Glutamatergic neuron (in vitro differentiated cells): ENCODE measurements at places on chromosomes 11 and 22. TPM values are rescaled to one million over a fixed set of nuclear protein-coding genes. Genes with fewer than 3 reads are reported as not detected.
A peak's percentile ranks its signal among the peaks of the same experiment; 100 is the strongest.

Gene HTR3B
- total RNA-seq = not detected

Gene TMA7B
- not detected for total RNA-seq

Gene FGF3
- total RNA-seq = not detected

Gene CDC42BPG
- 2.3 TPM for total RNA-seq

Gene KRTAP5-1
- not detected for total RNA-seq

Gene POU2AF2
- total RNA-seq = not detected

Gene RCOR2
- 286 TPM for total RNA-seq

Gene C11orf97
- not detected for total RNA-seq

Gene SRPRA
- 58.0 TPM for total RNA-seq

GRCh38 chr11:16512198-16512898 is 156.0 kb upstream of the SOX6 start:
- no peak for DNase-seq

GRCh38 chr11:6746086-6746618 is 25.6 kb downstream of the OR2AG2 start:
- DNase-seq = no peak

- DNase-seq = no peak
Observed at GRCh38 chr11:20364341-20364792, 853 bp downstream of the HTATIP2 start.

DNA sequence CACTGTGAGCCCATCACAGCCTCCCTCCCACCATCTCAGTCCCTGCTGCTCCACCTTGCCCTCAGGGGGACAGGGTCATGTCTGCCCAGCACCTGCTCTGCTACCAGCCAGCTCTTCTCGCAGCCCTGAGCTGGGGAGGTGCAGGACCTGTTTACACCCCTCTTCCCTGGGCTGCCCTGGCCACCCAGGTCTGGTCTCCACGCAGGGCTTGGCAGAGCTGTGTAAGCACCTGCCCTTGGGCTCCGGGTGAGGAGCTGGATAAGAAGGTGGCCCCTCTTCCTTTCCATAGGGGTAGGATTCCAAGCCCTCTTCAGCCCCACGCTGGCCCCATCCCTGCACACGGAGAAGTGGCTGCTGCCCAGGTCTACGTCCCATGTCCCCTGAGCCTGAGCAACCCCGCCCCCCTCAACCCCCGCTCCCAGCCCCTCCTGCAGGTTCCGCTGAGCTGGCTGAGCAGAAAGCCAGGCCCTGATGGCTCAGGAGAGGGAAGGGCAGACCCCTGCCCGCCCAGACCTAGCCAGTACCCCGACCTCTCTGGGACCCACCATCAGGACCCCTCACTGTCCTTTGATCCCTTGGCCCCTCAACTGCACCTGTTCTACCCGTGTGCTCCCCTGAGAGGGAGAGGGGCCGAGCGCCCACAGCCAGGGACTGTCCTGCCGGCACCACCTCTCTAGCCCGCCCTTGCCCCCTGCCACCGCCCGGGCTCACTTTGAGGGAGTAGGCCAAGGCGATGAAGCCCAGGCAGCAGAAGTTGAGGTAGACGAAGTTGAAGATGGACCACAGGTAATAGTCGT is 3.2 kb downstream of the IFITM10 start:
- DNase-seq = no peak

GRCh38 chr22:43541462-43542407 is 129.9 kb downstream of the MPPED1 start:
- DNase-seq = no peak

DNA sequence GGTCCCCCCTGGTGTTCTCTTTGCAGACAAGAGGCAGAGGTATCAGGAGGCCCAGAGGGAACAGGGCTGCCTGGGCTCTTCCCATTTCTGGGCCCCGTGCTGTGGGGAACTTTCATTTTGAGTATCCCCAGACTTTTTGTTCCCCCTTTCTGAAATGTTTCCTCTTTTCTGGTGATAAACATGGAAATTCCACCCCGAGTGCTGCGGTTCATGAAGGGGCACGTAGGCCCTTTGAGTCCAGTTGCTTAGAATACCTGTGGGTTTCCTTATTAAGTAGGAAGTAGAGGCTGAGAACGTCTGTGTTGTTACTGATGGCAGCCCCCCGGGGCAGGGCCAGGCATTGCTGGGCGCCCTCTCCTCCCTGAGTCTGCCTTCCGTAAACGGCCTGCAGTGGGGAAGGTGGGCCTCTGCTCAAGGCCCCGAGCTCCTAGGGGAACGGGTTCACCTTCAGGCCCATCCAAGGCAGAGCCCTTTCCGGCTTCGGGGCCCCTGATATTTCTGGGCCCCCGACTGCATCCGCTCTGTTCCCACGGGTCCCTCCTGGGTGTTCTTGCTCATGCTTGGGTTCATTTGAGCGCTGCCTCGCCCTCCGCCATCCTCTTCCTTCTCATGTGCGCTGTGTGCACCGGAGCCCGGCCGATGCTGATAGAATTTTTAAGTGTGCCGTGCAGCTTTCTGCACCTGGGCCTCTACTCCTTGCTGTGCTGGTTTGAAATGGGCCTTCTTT is 12.0 kb downstream of the TBC1D22A start:
- no peak for DNase-seq

- DNase-seq = peak; percentile 72
Observed at GRCh38 chr11:22666688-22667439, 453 bp downstream of the GAS2 start.

GRCh38 chr11:131656179-131656838 is 285.9 kb downstream of the NTM start:
- DNase-seq = no peak

DNA sequence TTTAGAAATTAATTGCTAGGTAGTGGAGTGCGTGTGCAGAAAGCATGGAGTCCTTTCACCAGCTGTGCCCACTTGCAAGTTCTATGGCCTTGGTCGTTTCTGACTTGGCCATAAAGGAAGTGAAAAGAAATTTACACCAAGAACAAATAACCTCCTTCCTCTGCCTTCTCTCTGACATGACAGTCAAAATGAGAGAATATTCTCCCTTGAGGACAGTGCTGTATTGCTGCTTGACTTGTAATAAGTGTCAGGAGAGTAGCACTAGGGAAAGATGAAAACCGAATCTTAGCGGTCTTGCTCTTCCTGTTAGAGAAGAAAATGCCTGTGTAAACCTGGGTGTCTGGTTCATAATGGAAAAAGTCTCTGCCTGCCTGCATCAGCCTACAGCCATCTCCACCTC is 333.1 kb upstream of the RAG2 start:
- no peak for DNase-seq

GRCh38 chr11:116173941-116174911 is 598.6 kb downstream of the BUD13 start:
- DNase-seq = no peak

GRCh38 chr11:66391322-66391721 is 19.8 kb upstream of the SLC29A2 start:
- no peak for DNase-seq

DNA sequence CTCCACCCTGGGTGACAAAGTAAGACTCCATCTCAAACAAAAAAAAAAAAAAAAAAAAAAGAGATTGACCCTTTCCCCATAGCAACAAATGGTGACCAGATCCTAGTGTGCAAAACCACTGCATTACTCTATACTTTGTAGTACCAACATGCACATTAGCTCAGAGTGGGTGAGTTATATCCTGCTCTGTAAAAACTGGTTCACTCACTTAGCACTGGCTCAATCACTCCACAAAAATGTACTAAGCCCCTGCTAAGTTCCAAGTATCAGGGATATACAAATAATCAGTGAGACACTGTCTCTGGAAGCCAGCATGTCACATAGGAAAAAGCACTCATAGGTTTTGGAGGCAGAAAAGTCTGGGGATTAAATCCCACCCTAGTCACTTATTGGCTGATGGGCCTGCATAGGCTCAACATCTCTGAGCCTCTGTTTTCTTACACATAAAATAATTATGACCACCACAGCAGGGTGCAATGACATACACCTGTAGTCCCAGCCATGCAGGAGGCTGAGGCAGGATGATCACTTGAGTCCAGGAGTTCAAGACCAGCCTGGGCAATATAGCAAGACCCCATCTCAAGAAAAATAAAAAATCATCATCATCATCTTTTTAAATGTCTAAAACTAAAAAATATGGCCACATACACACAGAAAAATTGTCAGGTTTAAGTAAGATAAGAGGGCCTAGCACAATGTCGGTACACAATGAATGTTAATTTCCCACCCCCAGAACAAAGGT is 11.9 kb downstream of the FAM168A start:
- no peak for DNase-seq

GRCh38 chr22:31977141-31977841 is 33.0 kb downstream of the YWHAH start:
- DNase-seq = peak; percentile 92

DNA sequence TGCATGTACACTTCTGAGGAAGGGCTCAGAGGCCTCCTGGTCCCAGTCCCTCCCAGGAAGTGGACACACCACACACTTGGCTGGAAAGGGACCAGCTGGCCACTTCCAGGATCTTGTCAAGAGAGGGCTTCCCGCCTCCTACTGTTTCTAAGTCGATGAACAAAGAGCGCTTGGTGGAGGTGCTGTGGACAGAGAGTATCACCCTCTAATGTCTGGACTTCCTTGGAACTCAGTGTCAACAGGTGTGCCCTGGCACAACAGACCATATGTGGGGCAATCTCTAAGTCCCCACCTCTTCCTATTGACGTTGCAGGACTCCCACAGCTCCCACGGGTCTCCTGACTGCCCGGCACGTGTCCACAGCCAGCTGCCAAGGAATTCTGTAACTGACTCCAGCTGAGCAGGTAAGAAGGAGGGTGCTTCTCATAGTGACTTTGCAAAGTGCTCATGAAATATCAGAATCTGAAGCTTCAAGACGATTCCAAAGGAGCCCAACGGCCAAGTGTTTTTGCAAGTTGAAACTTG is 16.1 kb downstream of the POU2AF1 start:
- DNase-seq = no peak

DNA sequence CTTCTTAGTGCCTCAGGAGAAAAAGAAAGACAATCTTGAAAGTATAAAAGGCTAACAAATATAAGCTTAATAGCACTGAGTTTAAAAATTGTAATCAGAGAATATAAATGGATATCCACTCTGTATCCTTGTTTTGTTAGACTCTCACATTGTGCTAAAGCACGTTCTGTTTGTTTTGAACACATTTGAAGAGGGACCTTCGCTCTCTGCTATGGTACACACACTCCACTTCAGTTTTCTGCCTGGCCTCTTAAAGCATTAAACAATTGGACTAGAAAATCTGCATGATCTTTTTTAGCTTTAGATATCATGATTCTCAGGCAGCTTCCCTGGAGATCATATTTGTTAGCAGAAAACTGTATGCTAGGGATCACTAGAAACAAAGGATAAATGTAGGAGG is 40.3 kb upstream of the PGR start:
- no peak for DNase-seq

DNA sequence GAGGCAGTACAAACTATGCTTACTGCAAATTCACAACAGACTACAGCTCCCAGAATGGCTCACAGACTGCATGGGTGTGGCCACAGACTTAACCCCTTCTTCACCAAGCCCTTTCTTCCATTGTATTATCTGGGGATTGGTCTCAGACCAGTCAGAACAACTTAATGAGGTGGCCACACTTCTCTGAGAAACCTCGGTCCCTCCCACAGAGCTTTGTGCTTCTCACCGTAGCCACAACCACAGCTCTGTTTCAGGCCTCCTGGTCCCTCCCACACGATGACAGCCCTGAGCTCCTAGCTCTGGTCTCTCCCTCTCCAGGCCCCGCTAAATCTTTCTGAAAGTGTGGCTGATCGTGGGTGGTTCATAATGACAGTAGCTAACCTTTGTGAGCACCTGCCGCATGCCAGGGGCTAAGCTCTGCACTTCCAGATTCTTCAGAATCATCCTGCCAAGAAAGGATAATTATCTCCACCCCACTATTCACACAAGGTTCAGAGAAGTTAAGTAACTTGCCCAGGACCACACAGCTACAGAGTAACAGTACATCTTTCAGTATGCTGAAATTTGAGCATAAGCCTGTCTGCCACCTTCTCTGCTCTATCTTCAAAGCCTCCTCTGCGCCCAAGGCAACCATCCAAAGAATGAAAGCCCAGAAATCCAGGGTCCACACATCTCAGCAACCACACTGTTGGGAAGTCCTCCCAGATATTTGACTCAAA is 5.4 kb downstream of the PDE2A start:
- no peak for DNase-seq

DNA sequence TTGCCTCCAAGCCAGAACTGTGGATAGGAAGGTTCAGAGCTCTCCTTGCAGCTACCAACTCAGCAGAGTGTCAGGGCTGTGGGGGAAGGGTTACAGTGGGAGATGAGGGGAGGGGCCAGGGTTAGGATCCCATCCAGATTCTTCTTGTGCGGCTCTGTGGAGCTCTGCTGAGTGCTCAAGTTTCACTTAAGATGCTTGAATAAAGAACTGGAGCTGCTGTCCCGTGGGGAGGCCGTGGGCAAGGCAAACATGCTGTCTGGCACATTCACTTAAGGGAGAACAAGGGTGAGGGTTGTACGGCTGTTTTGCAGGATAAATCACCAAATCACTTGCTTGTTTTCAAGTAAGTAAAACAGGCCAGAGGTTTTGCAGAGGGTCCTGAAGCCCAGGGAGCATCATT is 197.1 kb downstream of the FAM76B start:
- peak; percentile 29 for DNase-seq

GRCh38 chr11:45660729-45661438 is 4.5 kb downstream of the CHST1 start:
- DNase-seq = peak; percentile 41

- no peak for DNase-seq
Observed at GRCh38 chr11:69609351-69609750, 31.6 kb upstream of the CCND1 start.

GRCh38 chr11:71499546-71499945 is 27.5 kb upstream of the KRTAP5-7 start:
- no peak for DNase-seq

- no peak for DNase-seq
Observed at GRCh38 chr11:63537293-63538101, 889 bp downstream of the PLAAT4 start.

DNA sequence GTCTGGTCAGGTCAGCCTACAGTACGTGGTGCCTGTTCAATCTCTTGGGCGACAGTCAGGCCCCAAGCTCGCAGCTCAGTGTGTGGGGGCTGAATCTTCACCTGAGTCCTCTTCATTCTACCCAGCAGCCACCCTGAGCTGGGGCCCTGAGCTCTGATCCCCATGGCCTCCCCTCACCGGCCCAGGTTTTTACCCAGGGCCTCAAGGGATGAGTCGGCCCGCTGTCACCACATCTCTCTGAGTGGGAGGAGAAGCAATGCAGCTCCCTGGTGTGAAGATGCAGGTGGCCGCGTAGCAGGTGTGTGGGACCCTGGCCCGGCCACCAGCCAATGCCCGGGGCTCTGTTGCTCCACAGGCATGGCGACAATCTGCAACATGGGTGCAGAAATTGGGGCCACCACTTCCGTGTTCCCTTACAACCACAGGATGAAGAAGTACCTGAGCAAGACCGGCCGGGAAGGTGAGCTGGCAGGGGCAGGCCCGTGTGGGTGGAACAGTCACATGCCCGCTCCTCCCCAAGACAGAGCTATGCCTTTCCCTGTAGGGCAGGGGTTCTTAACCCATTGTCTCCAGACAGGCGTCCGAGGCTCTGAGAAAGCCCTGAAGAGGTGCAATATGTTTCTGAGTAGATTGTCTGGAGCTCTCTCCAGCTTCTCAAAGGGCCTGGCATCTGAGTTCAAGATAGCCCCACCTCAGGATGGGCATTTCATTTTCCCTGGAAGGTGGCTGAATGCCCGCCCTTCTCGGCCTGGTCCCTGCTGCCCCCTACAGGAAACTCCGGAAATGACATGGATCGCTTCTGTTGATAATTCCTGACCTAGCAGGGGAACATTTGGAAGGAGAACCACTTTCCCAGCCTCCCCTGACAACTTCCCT is 26.9 kb downstream of the POLR3H start:
- DNase-seq = peak; percentile 85

- DNase-seq = no peak
Observed at GRCh38 chr11:76218449-76219178, 12.3 kb upstream of the WNT11 start.
